HepG2 (cell line): ENCODE measurements at places on chromosomes 5 and 9. TPM values are rescaled to one million over a fixed set of nuclear protein-coding genes. Genes with fewer than 3 reads are reported as not detected.

DNA sequence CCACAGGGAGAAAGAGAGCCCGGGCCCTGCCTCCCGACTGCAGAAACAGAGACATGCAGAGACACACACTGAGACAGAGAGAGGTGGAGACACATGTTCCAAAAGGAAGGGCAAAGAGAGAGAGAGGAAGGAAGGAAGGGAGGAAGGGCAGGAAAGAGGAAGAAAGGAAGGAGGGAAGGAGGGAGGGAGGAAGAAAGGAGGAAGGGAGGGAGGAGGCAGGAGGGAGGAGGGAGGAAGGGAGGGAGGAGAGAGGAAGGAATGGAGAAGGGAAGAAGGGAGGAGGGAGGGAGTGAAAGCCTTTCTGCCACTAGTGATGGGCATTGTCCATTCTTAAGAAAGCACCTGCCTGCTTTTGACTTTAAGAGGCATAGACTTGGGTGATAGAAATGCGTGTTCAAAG lies 31.8 kb upstream of the FIBCD1 start:
- no peak for DNase-seq

The IGFBPL1 gene
- 0.24 and 0.44 TPM in 2 replicates for total RNA-seq

GRCh38 chr5:125160787-125161502 lies 414.5 kb upstream of the ZNF608 start:
- DNase-seq, result no peak

- no peak for DNase-seq
These were observed 283.8 kb downstream of the NTRK2 start for GRCh38 chr9:84953252-84953773.

The ARSI gene
- total RNA-seq, result 17.6 and 33.9 TPM in 2 replicates

DNA sequence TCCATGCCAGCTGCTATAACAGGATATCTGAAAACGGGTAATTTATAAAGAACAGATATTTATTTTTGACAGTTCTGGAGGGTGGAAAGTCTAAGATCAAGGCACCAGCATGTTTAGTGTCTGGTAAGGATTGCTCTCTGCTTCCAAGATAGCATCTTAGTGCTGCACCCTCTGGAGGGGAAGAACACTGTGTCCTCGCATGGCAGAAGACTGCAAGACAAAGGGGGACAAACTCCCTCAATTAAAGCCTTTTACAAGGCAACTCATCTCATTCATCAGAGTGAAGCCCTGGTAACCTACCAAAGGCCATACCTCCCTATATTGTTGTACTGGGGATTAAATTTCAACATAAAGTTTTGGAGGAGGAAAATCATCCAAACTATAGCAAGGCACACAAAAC lies 298.9 kb upstream of the EDIL3 start:
- no peak for DNase-seq

DNA sequence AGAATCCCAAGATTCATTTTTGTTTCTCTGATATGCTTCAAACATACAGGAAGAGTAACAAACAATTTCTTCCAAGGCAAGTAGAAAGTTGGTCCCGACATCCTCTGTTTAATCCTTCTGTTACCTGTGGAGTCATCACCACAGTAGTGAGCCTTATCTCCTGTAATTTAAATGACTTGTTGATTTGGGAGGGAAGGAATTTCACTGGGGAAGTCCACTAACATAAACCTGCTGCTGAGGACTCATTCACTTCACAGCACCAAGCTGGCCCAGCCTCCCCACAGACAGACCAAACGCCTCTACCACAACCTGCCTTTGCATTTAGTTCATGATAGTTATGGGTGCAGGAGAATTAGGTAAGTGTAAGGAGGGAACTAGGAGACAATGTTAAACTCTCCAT lies 63.2 kb downstream of the PRKACG start:
- no peak for DNase-seq

DNA sequence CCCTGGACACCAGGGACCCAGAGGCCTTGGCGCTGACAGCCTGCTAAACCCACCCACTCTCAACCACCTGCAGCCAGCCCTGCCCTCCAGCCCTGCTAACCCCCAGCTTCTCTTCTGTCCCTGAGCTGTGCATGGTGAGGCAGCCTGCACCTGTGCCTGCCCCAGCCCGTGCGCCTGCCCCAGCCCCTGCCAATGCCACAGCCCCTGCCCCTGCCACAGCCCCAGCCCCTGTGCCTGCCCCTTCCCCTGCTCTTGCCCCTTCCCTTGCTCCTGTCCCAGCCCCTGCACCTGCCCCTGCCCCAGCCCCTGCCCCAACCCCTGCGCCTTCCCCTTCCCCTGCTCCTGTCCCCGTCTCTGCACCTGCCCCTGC lies 43.3 kb upstream of the IRX4 start:
- DNase-seq, result no peak

DNA sequence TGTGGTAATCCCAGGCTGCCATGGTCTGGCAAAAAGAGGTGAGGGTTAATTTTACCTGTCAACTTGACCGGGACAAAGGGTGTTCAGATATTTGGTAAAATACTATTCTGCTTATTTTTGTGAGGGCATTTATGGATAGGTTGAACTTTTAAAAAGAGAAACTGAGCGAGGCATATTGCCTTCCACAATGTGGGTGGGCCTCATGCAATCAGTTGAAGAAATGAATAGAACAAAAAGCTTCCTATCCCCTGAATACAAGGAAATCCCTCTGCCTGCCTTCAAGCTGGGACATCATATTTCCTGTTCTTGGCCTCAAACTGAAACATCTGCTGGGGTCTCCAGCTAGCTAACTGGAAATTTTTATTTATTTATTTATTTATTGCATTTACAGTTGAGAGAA lies 734.7 kb downstream of the IRX1 start:
- DNase-seq, result no peak

The NR4A3 gene
- 0.02 TPM in 1 of 2 replicates, not detected in the other for total RNA-seq

DNA sequence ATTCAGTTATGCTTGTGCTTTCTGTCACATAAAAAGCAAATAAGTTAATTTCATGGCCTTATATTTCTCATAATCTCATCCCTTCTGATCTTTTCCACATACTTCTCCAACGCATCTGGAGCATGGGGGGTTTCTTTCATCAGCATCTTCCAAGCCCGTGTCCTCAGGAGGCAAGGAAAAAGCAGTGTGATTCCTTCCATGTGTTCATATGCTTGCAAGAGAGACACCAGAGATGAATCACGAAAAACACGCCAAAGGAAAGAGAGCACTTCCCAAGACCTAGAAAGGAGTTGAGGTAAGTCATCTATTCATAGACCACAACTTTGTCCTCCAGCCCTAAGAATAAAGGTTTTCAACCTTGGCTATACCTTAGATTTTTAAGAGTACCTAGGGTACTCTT lies 26.0 kb upstream of the SVEP1 start:
- DNase-seq, result no peak
